Kidney tubule cell (primary cell): ENCODE measurements at places on chromosomes 6 and 20.

DNA sequence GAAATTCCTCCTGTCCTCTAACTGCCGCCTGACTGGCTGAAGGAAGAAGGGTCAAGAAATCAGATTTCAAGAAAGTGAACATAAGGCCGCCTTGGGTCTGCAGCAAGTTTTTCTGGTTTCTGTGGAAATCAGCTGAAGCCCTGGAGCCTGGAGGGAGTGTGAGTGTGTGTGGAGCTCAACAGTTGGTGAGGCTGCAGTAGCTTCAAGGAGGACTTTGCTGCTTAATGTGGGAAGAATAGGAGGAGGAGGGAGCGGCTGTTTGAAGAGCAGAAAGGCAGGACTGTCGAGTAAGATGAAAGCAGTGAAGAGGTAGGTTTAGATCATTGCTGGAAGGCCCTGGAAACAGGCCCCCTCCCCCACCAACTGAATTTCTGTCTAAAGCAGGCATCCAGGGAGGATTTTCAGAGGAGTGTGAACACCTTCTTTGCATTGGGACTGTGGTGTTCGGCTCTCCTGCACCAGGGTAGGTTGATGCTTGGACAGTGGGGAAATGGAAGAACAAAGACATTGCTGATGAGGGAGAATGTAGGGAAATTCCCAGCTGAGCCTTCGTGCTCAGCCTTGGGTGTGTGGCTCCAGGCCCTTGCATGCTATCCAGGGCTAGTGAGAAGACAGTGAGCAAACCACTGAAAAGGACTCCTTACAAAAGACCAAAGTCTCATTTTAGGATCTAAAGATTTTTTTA, 79.5 kb upstream of the VSTM2L start:
- peak; percentile 60 for DNase-seq

DNA sequence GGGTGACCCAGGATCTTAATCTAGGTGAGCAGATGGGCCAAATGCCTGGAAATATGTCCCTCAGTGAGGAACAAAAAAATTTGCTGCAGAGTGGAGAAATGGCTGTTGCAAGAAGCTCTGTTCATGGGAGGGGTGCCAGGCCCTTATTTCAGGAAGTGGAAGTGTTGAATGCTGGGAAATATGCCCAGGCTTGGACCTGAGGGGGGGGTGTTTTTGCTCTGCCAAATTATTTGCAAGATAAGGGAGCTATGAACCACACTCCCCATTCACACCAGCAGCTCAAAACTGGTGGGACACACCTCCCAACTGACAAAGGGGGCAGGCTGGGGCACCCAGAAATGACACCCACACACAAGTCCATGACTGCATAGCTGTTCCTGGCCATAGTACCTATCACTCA, 8.7 kb downstream of the CST4 start:
- no peak for DNase-seq

DNA sequence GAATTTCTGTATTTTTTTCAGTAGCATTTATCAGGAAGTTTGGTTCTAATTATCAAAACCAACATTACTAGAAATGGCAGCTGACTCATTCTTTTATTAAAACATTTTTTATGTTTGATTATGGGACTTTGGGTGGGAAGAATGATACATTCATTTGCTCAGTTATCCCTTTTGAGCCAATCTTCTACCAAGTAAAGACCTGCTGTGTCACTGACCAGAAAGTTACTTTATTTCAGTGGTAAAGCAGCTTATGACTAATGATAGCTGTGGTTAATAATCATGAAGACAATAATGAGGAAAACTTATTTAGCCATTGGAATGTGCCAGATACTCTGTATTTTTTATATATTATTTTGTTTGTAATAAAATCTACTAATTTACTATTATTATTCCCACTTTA, 142.3 kb downstream of the FARS2 start:
- peak; percentile 25 for DNase-seq

DNA sequence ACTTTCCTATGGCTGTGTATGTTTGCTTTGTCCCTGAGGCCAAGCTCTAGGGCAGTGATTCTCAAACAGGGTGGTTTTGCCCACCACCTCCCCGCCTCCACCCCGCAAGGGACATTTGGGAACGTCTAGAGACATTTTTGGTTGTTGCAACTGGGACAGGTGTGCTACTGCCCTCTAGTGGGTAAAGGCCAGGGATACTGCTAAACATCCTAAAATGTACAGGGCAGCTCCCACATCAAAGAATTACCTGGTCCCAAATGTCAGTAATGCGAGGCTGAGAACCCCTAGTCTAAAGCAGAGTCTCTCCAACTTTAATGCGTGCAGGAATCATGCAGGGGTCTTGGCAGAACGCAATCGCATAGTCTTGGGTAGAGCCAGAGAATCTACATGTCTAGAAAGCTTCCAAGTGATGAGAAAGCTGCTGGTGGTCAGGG, 5.1 kb downstream of the KCNS1 start:
- peak; percentile 65 for DNase-seq

DNA sequence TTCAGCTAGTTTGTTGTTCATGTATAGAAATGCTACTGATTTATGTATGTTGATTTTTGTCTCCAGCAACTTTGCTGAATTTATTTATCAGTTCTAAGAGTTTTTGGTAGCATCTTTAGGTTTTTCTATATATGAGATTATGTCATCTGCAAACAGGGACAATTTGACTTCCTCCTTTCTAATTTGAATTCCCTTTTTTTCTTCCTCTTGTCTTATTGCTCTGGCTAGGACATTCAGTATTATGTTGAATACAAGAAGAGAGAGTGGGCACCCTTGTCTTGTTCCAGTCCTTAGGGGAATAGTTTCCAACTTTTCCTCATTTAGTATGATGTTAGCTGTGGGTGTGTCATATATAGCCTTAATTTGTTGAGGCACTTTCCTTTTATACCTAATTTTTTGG, 58.2 kb downstream of the CDH26 start:
- DNase-seq: no peak

DNA sequence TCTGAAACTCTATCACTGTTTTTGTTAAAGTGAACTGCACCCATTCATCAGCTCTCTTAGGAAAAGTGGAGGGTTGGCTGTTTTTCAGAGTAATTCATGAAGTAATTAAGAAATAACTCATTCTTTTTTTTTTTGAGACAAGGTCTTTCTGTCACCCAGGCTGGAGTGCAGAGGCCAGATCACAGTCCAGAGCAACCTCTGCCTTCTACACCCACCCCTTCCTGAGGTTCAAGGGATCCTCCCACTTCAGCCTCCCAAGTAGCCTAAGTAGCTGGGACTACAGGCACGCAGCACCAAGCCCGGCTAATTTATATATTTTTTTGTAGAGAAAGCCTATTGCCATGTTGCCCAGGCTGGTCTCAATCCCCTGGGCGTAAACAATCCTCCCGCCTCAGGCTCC, 2.6 kb downstream of the ZNFX1 start:
- DNase-seq: no peak

DNA sequence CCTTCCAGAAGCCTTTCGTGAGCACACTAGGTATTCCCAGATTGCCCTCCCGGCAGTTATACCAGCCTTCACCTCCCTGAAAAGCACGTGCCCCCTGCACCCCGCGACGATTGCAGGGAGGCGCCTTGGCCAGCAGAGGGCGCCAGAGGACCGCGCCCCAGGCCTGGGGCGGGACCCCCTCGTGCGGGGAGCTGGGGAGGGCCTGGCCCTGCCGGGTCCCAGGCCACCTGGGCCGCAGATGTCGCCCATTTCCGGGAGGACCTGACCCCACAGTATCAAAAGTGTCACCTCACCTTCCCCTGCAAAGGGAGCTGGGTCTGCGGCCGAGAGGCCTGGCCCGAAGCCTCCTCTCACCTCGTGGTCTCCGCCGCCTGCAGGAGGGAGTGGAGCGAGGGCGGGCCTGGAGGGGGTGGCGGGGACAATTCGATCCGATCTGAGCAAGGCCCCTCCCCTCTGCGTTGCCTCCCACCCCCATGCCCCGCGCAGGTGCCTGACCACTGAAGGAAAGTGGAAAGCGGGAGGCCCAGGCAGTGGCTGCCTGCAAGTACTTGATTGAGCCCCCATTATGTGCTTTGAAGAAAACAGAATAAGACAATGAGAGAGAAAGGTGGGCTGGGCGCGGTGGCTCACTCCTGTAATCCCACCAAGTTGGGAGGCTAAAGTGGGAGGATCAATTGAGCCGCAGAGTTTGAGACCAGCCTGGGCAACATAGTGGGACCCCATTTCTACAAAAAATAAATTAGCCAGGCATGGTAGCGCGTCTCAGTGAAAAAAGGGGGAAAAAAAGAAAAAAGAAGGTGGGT, 3.5 kb upstream of the SNAI1 start:
- DNase-seq: peak; percentile 47

- no peak for DNase-seq
Observed at GRCh38 chr6:138521790-138522189, 22.5 kb upstream of the NHSL1 start.

DNA sequence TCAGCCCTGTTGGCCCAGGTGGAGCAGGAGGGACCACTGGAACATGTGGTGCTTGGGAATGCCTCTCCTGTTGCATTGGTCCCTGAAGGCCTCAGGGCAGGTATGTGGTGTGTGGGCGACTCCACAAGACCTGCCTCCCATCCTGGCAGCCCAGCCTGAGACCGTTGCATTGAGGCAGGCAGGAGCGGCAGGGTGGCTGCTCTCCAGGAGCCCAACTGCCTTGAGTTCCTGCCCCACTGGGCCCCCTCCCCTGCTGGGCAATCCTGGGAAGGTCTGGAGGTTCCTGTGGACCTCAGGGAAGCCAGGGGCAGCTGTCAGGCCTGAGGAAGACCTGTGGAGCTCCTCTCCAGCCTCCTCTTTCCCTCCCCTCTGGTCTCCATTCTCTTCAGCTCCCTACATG, 19.8 kb downstream of the MAVS start:
- DNase-seq: no peak

DNA sequence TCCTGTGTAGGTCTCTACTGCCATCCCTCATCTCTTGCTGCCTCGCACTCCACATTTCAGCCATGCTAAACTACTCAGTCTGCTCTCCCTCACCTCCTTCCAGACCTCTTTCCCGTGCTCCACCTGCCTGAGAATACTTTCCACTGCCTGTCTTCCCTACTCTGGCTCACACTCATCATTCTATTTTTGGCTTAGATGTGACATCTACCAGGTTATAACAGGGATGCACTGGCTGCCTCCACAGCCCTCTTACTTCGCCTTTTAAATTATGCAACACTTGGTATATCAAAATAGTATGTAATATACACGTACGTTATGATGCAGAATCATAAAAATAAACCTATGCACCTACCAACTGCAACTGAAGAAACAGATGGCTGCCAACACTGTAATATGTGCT, 222.8 kb upstream of the DTNBP1 start:
- no peak for DNase-seq

- no peak for DNase-seq
Observed at GRCh38 chr6:6518631-6519427, 69.7 kb upstream of the LY86 start.

- peak; percentile 9 for DNase-seq
Observed at GRCh38 chr6:119348096-119348747, 1.3 kb downstream of the MAN1A1 start.

DNA sequence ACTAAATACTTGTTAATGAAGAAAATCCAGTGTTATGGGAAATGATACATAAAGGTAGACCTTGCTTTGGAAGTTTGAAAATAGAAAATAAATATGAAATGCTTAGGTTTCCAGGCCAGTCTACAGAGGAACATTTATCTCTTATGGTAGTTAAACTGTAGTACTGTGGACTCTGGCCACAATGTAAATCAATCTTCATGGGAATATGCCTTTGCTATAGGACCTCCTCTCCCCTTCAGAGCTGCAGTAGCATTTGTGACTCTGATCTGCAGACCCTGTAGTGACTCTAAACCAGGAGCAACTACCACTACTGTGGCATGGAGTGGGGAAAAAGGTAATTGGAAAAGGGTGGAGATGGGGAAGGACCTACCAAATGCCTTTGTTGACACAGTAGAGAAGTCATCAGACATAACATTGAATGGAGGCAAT, 4.5 kb downstream of the HSPA1A start:
- DNase-seq: no peak

- DNase-seq: peak; percentile 85
Observed at GRCh38 chr6:30326526-30327231, at the start of gene TRIM39. TRIM39 (plus strand) TSS chr6:30326927; CDS start chr6:30329318, 2,391 bp downstream.

GRCh38 chr6:119173249-119174084, 95.0 kb upstream of the FAM184A start:
- no peak for DNase-seq

GRCh38 chr20:50222309-50223038, 31.8 kb downstream of the CEBPB start:
- DNase-seq: no peak

DNA sequence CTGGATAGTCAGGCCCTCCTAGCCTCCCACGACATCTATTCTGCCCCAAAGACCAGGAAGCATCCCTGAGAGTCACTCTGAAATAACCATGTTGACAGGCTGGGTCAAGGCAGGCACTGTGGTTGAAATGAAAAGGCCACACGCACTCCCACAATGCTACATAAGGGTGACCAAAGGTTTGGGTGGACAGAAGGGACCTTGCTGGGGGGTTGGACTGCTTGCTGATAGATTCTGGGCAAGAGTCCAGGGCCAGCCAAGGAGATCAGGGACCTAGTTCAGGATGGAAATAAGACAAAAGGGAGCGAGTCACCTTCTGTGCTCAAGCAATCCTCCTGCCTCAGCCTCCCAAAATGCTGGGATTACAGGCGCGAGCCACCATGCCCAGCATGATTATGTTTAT, 32.5 kb upstream of the DSN1 start:
- no peak for DNase-seq

DNA sequence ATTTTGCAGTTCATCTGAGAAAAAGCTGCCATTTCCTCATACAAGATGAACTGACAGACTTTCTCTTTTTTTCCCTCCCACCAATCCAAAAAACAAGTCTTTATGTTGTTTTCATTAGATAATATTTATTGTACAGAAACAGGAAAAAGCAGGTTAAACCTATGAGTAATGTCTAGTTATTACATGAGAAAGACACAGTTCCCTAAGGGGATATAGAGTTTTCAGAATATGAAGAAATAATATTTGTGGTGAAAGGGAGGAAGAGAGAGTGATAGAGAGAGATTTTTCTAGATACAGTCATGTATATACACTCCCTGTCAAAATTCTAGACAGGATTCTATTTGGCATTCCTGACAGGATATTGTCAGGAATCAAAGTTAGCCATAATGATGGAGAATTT, 392.4 kb downstream of the BMP2 start:
- DNase-seq: no peak

DNA sequence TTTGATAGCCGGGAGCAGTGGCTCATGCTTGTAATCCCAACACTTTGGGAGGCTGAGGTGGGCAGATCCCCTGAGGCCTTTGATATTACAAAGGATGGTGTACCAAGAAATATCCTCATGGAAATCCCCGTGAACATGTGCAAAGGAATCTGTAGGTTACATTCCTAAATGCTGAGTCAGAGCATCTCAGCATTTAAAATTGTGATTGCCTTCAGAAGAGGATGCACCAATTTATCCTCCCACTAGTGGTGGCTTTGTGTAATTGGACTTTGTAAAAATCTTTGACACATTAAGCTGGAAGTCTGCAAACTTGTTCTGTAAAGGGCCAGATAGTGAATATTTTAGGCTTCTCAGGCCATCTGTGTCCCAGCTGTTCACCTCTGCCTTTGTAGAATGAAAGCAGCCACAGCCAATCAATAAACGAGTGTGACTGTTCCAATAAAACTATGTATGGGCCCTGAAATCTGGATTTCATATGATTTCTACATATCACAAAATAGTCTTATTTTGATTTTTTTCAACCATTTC, 11.8 kb downstream of the TMEM14B start:
- peak; percentile 99 for DNase-seq

GRCh38 chr20:17691758-17692157, 8.0 kb upstream of the BANF2 start:
- no peak for DNase-seq
